ENCODE measurements at places on chromosomes 5 and 9. TPM values are rescaled to one million over a fixed set of nuclear protein-coding genes. Genes with fewer than 3 reads are reported as not detected.

DNA sequence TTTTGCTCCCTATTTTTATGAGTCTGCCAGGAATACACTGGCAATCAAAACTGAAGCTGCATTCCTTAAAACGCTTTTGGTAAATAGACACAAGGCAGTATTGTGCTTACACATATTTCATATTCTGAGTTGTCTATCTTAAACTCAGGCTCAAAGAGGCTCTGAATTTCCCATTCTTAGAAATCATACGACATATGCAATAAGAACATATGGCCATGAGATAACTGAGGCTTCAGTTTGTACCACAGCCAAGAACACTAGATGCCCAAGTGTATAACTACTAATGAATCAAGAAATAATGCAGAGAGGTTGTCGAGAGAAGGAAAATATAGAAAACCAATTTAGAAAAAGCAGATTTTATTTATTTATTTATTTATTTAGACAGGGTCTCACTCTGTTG, 357.4 kb downstream of the NDUFS4 start:
- DNase-seq, result no peak

DNA sequence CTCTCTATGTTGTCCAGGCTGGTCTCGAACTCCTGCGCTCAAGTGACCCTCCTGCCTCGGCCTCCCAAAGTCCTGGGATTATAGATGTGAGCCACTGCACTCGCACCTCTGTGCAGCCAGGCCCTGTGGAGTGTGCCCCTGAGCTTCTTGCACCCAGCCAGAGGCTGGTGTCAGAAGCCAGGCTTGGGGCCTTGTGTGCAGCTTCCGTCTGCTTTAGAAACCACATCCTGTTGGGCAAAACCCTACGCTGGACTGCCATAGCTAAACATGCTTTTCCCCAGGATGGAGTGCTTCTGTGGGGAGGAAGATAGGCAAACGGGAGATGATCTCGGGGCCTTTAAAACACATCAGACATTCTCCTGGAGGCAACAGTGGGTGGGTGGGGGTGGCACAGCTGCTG, 40.1 kb downstream of the PRRT1B start:
- no peak for DNase-seq

DNA sequence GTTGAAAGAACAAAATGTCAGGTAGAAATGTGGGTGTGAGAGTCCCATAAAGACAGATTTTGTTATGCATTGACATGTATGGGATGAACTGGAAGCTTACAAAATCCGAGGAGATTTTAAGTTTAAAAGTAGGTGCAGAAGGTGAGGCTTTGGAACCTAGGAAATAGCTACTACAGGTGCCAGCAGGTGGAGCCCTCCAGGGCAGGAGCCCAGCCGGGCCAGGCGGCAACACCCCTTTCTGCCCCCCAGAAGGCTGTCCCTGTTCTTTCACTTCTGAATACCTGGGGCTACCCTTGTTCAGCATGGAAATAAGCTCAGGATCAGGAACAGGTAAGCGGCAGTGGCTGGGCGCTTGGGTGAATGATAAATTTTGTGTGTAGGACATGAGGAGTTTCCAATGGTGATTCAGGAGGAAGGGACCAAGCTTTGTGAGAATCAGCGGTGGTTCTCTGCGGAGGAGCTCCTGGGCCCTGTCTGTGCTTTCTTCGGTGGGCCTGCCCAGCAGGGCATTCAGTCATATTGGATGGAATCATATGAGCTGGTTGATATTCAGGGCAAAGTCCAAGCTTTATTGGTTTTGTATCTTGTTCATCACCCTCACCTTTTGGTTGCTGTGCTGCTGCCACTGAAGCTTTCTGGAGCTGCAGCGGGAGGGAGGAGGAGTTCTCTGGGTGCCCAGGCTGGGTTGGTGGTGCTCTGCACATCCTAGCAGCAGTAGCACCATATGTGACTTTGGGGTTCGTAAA, 12.3 kb downstream of the PCBD2 start:
- no peak for DNase-seq

- DNase-seq, result peak; percentile 75
Observed at GRCh38 chr9:12708562-12709298, 15.5 kb downstream of the TYRP1 start.

- DNase-seq, result no peak
Observed at GRCh38 chr9:34373749-34374148, 2.9 kb downstream of the MYORG start.

DNA sequence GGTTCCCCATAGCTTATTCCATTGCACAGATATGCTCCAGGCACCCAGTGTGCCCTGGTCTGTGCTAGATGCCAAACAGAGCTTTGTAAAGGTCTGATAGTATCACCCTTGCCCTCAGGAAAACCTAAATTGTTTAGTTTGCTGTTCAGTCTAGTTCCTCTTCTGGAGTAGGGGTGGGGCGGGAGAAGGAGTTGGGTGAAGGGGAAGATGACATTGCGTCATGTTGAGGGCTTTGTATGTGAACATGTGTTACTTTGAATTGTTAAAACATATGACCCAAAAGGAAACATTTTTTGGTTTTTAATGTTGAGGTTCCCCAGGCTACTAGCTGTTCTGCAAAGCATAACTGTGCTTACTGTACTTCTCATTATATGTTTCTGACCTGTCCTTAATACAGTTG, 40.6 kb downstream of the HACD4 start:
- DNase-seq, result no peak

- no peak for DNase-seq
Observed at GRCh38 chr5:5623397-5623796, 200.9 kb downstream of the ICE1 start.

GRCh38 chr5:8413975-8414374, 545.0 kb downstream of the MTRR start:
- no peak for DNase-seq

DNA sequence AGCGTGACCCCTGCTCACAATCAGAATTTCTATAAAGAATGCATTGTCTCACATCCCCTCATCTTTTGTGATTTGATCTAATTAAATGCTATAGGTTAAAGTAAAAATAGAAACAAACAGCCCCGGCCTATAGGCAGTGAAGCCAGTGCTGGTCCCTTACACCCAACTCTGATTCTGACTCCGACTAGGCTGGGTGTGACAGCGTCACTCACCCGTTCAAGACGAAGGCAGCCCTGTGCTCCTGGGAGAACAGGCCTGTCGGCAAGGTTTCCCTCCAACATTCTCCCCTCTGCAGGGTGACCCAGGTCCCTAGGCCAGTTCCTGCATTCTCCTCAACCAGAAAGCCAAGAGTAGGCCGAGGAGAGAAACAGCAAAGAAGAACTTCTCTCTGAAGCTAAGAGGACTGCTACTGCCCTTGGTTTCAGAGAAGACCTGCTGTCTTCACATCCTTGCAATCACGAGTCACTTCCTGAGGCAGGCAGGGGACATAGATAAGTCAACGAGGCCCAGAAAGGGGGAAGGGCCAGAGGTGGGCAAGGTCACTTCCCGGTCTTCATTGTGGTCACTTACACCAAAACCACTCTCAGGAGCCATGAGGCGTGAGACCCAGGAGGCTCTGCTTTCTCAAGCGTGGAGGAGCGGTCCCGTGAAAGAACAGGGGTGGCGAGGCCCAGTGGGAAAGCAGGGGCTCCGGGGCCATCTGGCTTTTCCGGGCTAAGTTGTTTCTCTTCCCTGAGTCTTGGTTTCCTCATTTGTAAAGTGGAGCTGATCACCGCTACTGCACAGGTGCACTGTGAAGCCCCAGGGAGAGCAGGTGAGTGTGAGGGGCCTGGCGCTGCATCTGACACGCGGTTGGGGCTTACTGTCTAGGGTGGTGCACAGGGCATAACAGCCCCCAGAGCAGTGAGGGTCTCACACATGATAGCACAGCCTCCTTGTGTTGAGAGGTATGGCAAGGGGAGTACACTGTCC, 200.8 kb downstream of the CRB2 start:
- DNase-seq, result peak; percentile 42

DNA sequence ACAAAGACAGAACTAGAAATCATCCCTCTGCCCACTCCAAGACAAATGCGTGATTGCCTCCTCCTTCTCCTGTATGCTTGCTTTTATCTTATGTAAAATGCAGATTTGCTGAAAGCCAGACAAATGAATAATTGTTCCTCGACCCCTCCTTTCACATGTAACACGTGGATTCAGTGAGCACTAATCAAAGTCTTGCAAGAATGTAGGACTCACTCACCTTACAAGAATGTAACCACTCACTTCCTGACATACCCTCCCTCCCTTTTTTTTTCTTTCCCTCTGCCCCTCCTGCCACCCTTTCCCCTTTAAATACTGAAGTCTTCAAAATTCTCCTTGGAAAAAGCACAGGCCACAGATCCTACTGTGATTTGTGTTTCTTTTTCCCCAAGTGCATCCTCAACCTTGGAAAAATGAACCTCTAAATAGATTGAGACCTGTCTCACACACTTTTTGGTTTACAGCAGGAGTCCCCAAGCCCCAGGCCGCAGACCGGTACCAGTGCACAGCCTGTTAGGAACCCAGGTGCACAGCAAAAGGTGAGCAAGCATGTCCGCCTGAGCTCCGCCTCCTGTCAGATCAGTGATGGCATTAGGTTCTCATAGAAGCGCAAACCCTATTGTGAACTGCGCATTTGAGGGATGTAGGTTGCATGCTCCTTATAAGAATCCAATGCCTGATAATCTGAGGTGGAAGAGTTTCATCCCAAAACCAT, 29.4 kb upstream of the HSD17B3 start:
- peak; percentile 79 for DNase-seq

GRCh38 chr5:39360471-39361111, 3.7 kb downstream of the C9 start:
- no peak for DNase-seq

GRCh38 chr9:105432247-105432842, 15.5 kb upstream of the FSD1L start:
- no peak for DNase-seq

- peak; percentile 91 for DNase-seq
Observed at GRCh38 chr5:100595152-100595811, 60.1 kb downstream of the FAM174A start.

The ORM2 gene
- not detected for total RNA-seq

The AQP3 gene
- total RNA-seq, result 0.79 TPM

The SLC45A2 gene
- total RNA-seq, result not detected

The IL3 gene
- not detected for total RNA-seq

The GCNT4 gene
- 0.19 TPM for total RNA-seq

The FREM1 gene
- 0.14 TPM for total RNA-seq

Data from A172 (cell line).